Placental pericyte (primary cell): ENCODE measurements at places on chromosomes 5 and 9. TPM values are rescaled to one million over a fixed set of nuclear protein-coding genes. Genes with fewer than 3 reads are reported as not detected.

Gene EIF4E1B
- not detected in 2 replicates for total RNA-seq

Gene SAXO1
- not detected in 2 replicates for total RNA-seq

Gene NMUR2
- under 0.01 TPM in 1 of 2 replicates, not detected in the other for total RNA-seq

Gene NSD1
- 37.6 and 59.6 TPM in 2 replicates for total RNA-seq

Gene GPR150
- under 0.01 and 0.43 TPM in 2 replicates for total RNA-seq

Gene DOCK8
- 0.14 TPM in 1 of 2 replicates, not detected in the other for total RNA-seq

Gene NOL6
- total RNA-seq: 35.0 and 61.0 TPM in 2 replicates

Gene IL5
- not detected in 2 replicates for total RNA-seq

Gene CSF1R
- total RNA-seq: 0.66 and 1.1 TPM in 2 replicates
